ENCODE measurements at places on chromosomes 1 and 21.

- no peak for DNase-seq
These were observed 12.8 kb upstream of the RGS16 start for GRCh38 chr1:182617014-182617429.

DNA sequence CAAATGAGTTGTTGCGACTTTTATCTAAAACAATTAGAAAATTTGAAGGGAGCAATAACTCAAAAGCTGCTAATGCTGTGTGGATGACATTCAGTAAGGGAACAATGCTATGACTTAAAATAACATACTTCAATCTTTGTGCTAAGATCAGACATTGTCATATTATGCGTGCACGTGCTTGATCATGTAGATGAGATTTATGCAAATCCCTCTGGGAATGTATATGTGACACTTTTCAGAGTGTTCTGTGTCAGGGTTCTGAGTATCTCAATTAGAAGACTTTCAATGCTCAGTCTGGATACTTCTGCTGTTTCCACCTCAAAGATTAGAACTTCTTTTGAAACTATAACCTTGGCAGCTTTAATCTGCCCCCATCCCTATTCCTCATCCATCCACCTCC is 18.6 kb upstream of the POU2F1 start:
- DNase-seq = no peak

GRCh38 chr21:32136546-32136945 is 142.3 kb downstream of the MIS18A start:
- no peak for DNase-seq

DNA sequence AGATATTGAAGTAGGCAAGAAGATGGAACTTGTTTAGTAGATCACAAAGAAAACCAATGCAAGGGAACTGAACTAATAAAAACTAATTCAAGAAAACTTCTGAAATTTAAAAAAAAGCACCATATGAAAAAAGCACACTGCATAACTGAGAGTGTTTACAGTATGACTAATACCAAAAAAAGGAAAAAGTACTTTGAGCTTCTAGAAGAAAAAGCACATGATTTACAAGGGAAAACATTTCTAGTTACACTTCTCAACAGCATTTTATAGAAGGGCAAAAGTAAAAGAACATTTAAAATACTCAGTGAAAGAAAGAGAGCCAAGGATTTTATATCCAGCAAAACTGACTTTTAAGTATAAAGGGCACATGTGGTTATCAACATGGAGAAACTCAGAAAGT is 233.6 kb downstream of the RPS6KC1 start:
- DNase-seq = no peak

GRCh38 chr1:174964972-174965361 is 34.8 kb upstream of the CACYBP start:
- DNase-seq = no peak

DNA sequence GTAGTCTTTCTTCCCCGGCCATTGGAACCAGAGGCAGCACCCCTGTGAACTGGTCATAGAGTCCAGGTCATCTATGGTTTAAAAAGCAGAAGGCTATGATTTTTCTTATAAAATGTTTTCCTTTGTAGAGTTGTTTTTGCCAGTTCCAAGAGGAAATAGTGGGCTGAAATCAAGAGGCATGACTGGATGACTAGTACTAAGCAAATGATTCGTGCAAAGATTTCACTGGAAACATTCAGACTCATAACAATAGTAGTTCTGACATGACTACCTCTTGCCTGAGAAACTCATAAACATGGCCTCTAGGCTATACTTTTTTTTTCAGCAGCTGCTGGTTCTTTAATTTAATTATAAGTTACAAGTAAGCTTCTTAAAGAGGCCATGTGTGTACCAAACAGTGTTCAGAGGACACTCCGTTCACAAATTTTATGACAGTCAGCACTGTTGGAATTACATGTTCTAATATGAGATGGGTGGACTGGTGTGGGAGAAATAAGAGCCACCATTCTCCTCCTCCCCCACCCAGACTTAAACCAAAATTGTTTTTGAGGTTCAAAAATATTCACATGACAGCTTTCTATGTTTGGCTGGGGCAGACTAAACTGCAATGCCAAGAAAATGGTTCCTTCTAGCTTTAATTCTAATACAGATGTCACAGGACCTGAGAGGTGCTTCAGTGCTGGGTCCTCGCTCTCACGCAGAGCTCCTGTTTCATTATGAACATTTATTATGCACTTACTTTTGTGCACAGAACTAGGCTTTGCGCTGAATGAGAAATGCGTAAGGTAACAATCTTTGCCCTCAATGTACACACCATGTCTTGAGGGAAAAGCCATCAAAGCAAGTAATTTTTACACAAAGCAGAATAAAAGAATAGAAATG is 147.5 kb downstream of the ZC3H11B start:
- DNase-seq = no peak
